Fibroblast of lung (primary cell): ENCODE measurements at places on chromosomes 6 and 20. TPM values are rescaled to one million over a fixed set of nuclear protein-coding genes. Genes with fewer than 3 reads are reported as not detected.

- no peak for DNase-seq
Measured at GRCh38 chr6:139844907-139845306, 470.5 kb upstream of the CITED2 start.

CTCFL gene
- not detected in 2 replicates for total RNA-seq

SCRT2 gene
- not detected in 2 replicates for total RNA-seq

DNA sequence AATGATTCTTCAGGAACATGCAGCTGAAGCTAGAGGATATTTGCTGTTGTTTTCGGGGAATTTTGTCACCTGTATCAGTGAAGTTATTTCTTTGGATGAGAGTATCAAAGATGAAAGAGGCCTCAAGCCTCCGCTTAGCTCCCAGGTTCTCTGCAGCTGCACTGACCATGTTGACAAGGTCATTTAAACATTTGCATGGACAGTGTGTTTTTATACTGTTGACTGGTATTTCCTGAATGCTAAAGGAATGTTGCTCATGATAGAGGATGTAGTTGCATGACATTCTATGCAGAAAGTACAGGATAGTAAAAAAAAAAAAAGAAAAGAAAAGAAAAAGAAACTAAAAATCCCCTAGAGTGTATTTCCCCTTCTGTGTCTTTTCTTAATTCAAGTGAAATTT is 165.6 kb upstream of the LAMP5 start:
- DNase-seq = peak; percentile 14

CCN5 gene
- 21.1 and 31.4 TPM in 2 replicates for total RNA-seq

EMILIN3 gene
- total RNA-seq = 0.17 TPM in 1 of 2 replicates, not detected in the other

MCM3 gene
- 15.9 and 18.0 TPM in 2 replicates for total RNA-seq

LY6G6D gene
- not detected in 2 replicates for total RNA-seq

PDYN gene
- total RNA-seq = not detected in 2 replicates
